ENCODE measurements at places on chromosomes 5 and 9.

DNA sequence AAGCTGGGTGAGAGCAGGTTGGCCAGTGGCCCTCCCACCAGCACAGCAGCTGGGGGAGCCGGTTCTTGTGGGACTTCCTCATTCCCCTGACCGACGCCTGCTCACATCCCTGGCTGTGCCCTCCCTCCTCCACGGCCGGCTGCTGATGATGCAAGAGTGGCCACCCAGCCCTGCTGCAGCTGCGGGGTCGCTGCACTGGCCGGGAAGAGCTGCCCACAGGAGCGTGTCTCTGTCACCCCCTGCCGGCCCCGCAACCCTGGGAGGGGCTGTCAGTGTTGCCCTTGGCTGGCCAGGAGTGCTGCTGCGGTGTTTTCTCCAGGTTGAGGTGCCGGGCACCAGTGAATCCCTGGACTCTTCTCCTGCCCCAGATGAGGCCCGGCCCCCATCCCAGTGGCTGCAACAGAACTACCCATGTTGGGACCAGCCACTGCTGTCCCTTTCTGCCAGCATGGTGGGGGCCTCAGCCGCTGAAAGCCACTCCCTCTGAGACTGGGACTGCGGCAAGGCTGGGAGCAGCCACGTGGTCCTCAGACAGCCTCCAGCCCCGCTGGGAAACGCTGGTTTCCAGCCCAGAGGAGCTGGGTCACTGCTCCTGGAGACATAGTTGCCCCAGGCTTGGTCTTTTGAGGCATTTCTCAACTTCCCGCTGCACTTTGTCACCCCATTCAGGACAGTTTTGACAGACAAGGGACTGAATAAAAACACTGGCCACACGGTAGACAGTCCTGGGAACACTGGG is 739 bp downstream of the CARD9 start:
- DNase-seq, result peak; percentile 58

DNA sequence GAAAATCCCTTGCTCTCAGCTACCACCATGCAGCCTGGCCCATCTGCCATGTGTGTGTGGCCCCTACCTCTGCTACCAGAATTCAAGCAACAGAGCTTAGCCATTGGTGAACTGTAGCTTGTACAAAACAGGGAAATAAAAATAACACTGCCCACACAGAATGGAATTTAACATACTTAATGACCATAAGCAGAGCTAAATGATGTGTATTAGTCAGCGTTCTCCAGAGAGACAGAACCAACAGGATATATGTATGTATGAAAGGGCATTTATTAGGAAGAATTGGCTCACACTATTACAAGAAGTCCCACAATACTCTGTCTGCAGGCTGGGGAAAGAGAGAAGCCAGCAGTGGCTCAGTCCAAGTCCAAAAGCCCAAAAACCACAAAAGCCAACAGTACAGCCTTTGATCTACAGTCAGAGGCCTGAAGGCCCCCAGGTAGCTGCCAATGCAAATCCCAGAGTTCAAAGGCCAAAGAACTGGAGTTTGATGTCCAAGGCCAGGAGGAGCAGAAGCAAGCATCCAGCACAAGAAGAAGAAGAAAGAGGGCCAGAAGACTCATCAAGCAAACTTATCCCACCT is 318.8 kb downstream of the DNAH5 start:
- DNase-seq, result no peak

DNA sequence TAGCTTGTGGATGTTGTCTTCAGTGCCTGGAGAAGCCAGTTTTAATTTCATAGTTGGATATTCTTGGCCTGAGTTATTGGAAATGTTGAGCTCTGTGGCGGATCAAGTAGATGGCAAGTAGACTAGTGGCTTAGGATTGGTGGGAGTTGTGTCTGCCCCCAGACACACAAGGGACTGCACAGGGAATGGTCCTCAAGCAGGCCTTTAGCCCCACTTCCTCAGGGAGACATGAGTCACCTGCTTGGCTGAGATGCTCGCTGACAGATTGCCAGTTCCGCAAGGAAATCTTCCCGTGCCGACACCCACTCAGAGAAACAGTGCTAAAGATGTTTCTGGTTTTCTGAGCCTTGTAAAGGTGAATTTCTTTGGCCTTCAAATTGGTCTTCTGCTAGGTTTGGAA is 18.8 kb upstream of the CATSPER3 start:
- DNase-seq, result peak; percentile 66

DNA sequence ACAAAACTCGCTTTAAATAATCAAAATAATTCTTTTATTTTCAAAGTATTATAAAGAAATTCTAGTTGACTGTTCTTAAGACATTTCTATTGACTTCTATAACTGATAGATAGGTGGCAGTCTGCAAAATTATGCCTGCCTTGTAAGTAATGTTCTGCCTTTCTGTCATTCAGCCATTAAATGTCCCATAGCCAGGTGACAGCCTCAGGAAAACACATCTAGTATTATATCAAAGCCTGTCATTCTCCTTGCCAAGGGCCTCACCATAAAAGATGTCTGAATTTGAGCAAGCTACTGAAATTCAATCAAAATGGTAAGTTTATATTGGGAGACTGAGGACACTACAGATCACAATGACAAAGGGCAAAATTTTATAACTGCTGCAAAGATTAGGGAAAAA is 170.4 kb upstream of the COX7C start:
- DNase-seq, result no peak

DNA sequence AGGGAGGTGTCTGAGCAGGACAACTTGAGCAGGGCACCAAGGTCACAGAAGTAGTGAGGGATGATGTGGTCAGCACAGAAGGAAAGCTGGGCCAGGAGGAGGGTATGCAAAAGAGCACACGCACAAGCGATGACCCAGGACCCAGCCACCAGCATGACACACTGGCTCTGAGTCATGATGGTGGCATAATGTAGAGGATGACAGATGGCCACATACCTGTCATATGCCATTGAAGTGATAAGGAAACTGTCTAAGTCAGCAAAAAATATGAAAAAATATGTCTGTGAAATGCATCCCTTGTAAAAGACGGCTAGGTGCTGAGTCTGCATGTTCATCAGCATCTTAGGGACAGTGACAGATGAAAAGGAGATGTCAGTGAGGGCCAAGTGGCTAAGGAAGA is 380 bp downstream of the OR1J1 start:
- DNase-seq, result no peak

DNA sequence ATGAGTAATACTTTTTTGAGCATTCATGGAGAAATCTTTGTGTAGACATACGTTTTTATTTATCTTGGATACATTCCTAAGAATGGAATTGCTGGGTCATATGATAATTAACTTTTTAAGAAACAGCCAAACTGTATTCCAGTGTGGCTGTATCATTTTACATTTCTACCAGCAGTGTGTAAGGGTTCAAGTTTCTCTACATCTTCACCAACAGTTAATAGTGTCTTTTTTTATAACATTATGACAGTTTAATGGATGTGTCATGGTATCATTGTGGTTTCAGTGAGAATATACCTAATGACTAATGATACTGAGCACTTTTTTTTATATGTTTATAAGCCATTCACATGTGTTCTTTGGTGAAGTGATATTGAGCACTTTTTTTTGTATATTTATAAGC is 52.4 kb downstream of the NIPBL start:
- DNase-seq, result no peak

DNA sequence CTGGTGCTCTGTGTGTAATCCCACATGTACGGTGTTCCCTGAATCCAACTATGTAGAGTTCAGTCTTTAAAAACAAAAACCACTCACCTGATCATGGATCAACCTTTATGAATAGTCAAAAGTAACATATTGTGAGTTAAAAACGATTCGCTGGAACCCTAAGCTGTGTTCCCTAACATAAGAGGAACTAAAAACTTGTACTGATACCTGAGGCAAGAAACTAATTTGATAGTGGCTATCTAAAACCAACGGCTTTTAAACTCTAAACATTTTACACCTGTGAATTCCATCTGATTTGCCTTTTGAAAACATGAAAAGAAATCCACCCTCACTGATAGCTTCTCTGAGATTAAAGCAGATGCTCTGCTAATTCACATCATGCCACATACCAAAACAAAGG is 101.5 kb downstream of the DEPDC1B start:
- no peak for DNase-seq
